ENCODE measurements at places on chromosomes 5 and 9.
A peak's percentile ranks its signal among the peaks of the same experiment; 100 is the strongest.

GRCh38 chr5:61965069-61965468, 340.9 kb upstream of the KIF2A start:
- DNase-seq, result no peak

GRCh38 chr5:133289686-133290367, 238.0 kb downstream of the HSPA4 start:
- DNase-seq, result peak; percentile 37

DNA sequence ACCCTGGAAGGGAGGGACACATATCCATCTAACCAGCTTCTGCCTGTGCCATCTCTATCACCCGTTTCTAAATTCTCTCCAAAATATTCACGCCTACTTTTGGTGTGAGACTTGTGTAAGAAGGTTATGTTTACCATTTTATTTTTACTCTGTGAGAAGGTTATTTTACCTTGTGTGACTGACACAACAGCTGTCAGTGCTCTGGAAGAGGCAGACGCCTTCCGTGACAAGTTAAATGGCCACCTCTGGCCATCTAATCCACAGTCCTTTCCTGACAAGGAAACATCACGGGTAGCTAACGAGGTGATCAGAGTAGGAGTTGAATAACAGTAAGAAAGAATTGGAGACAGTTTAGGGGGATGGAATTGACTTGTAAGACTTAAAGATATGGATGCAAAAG, 443.8 kb upstream of the PIK3R1 start:
- DNase-seq, result no peak

GRCh38 chr5:139951983-139952382, 91.1 kb downstream of the NRG2 start:
- no peak for DNase-seq

- no peak for DNase-seq
Measured at GRCh38 chr5:172443441-172444109, 10.8 kb downstream of the SH3PXD2B start.

DNA sequence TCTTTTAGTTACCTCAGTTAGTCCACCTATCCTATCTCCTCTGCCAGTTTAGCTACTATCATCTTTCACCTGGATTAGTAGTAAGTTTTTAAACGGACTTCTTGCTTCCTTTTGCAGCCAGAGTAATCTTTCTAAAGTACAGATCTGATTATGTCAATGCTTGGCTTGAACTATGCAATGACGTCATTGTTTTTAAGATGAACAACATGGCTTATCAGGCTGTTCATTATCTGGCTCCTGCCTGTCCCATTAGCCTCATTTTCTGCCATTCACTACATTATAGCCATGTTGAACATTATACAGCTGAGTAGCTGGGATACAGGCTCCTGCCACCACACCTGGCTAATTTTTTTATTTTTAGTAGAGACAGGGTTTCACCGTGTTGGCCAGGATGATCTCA, 98.7 kb downstream of the RANBP17 start:
- no peak for DNase-seq

DNA sequence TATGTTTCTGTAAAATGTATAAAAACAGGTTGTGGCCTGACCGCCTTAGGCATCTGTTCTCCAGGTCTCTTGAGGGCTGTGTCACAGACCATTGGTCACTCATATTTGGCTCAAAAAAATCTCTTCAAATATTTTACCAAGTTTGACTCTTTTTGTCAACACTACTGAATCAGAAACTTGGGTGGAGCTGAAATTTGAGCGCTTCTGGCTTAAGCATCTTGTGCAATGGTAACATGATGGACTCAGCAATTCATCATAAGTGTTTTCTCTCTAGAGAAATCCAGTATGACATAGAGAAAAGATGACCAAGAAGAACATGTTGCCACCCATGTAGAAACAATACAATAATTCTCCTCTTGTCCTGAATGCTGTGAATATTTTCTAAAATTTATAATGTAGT, 387.9 kb downstream of the MAT2B start:
- no peak for DNase-seq

GRCh38 chr5:113273948-113274347, 160.8 kb downstream of the TSSK1B start:
- no peak for DNase-seq

GRCh38 chr5:149475777-149476176, 75.5 kb downstream of the CSNK1A1 start:
- no peak for DNase-seq

DNA sequence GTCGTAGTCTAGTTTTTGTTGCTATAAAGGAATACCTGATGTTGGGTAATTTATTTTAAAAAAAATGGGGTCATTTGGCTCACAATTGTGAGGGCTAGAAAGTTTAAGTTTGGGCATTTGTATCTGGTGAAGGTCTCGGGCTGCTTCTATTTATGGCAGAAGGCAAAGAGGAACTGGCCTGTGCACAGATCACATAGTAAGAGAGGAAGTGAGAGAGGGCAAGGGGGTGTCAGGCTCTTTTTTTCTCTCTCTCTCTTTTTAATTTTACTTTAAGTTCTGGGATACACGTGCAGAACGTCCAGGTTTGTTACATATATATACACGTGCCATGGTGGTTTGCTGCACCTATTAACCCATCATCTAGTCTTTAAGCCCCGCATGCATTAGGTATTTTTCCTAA, 453.3 kb downstream of the DIRAS2 start:
- DNase-seq, result no peak

DNA sequence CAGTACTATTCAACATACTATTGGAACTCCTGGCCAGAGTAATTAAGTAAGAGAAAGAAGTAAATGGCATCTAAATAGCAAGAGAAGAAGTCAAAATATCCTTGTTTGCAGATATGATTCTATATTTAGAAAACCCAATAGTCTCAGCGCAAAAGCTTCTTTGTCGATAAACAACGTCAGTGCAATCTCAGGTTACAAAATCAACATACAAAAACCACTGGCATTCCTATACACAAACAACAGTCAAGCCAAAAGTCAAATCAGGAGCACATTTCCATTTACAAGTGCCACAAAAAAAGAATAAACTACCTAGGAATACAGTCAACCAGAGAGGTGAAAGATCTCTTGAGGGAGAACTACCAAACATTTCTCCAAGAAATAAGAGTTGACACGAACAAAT, 1901.9 kb upstream of the ACO1 start:
- DNase-seq, result no peak

DNA sequence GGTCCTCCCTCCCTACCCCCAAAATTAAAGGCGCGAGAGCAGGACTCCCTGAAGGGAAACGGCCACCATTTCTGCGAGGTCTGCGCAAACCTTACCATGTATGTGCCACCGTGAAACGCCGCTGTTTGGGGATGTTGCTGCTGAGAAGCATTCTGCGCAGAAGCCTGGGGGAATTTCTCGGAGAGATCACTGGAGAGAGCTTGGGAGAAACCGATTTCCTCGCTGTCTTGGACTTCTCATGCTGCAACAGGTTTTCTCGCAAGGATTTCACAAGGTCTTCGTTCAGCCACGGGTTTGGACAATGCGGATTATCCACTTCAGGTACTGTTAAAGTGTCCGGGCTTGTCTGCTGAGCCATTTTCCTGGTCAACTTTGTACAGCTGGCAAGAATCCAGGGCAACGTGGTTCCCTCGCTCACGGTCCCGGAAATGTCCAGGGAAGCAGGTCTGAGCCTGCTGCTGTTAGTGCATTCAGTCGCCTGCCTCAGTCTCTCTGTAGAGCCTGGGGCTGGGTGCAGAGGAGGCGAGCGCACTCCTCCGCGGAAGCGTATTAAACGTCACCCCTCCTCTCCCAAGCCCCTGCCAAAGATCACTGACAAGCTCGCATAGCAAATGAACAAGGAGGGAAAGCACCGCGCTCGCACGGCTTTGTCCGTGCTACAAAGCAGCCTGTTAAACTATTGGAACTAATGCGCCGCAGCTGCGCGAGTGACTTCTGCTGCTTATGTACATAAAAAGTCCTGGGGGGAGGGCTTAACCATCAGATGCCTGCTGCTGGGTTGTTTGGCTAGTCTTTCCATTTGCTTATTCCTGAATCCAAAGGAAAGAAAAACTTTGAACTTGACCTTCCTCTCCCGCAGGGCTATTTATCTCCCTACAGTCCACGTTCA, 125.1 kb downstream of the PDE4D start:
- no peak for DNase-seq

DNA sequence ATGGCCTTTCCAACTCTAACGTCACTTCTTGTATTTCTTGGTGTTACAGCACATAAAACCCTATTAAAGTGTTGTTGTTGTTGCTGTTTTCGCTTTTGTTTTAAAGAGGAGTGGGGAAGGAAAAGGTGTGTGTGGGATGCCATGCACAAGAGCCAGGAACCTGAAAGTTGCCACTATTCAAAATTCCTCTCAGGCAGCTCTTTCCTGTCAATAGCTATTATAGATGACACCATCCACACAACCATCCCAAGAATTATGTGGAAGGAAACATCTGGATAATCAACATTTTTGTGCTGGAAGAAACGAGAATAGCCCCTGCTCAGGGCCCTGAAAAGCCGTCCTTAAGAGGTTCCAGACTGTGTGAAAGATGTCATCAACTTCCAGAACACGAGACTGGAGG, 79.3 kb downstream of the SHB start:
- DNase-seq, result no peak

DNA sequence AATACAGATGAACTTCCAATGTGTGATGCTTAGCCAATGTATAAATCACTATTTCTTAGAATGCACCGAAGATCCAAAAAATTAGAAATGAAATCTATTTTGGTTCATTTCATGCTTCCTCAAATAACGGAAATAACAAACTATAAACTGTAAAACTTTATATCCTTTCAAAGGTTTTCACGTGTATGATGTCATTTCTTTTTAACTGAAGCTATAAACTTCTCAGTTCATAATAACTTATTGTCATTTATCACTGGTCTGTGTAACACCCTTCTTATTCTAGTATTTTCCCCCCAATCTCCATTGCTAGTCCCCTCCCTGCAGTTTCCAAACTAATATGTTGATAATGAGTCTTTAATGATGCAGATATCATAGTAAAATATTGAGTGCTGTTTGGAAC, 36.4 kb downstream of the DMRT2 start:
- no peak for DNase-seq

DNA sequence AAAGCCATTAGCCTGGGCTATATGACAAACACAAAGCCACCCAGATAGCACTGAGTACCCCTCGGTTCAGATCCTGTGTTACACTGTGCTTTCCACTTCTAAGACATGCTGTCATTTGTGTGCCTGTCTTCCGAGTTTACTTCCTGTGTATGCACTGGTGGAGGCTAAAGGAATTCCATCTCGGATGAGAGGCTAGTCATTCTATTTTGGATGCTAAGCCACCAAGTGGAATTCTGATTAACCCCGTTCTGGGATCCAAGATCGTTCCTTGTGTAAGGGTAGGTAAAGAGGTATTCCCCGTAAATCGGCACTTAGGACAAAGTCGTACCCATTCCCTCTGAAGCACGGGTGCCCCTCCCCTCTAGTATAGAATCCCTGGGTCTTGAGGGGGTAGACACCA, 8.7 kb downstream of the PROP1 start:
- no peak for DNase-seq

- DNase-seq, result no peak
Measured at GRCh38 chr5:758698-759053, 25.9 kb downstream of the ZDHHC11B start.

- peak; percentile 25 for DNase-seq
Measured at GRCh38 chr9:34989946-34990635, 546 bp downstream of the DNAJB5 start.

- no peak for DNase-seq
Measured at GRCh38 chr5:98443881-98444280, 329.6 kb upstream of the RGMB start.

GRCh38 chr5:61612431-61612830, 280.4 kb downstream of the ZSWIM6 start:
- no peak for DNase-seq

DNA sequence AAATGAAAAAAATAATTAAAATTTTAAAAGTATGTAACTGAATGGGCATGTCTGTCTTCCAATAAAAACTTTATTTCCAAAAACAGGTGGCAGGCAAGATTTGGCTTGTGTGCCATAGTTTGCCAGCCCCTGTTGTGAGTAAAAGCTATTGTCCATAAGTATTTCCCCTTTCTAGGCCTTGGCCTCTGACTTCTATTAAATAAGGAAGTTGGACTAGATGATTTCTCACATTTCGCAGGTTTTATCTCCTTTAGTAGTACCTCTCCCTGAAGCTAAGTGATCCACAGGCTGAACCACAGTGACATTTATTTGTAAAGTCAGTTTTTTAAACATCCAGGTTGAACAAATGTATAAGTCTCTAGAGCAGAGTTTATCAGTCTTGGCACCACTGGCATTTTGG, 41.3 kb downstream of the RECK start:
- DNase-seq, result no peak
